ENCODE measurements at places on chromosomes 12 and 14. TPM values are rescaled to one million over a fixed set of nuclear protein-coding genes. Genes with fewer than 3 reads are reported as not detected.

Gene RPGRIP1
- 0.60 TPM for total RNA-seq

- no peak for DNase-seq
Measured at GRCh38 chr14:36477266-36477665, 42.8 kb downstream of the NKX2-1 start.

- DNase-seq, result no peak
Measured at GRCh38 chr12:121697093-121697698, 15.4 kb upstream of the TMEM120B start.

- no peak for DNase-seq
Measured at GRCh38 chr12:27094726-27095125, 12.3 kb upstream of the C12orf71 start.

Gene RBP5
- total RNA-seq, result 0.54 TPM

Measured in Right ventricle myocardium inferior (tissue), 1 donor.